ENCODE measurements at places on chromosomes 12 and 14.
A peak's percentile ranks its signal among the peaks of the same experiment; 100 is the strongest.

DNA sequence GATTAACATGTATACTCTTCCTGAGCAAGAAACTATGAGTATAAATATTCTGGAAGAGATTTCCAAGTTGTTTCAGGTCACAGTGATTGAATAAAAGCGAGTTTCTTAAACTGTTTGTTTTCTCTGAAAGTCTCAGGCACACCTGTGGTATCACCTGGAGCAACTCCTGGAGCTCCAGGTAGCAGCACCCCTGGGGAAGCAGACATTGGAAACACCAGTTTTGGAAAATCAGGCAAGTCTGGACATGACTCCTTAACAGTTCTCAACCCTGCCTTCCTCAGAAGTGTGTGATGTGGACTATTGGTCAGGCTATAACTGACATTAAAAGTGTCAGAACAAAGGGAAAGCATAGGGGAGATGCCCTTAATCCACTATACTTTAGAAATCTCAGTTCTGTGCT lies 217.6 kb upstream of the CNTN1 start:
- DNase-seq, result peak; percentile 65

DNA sequence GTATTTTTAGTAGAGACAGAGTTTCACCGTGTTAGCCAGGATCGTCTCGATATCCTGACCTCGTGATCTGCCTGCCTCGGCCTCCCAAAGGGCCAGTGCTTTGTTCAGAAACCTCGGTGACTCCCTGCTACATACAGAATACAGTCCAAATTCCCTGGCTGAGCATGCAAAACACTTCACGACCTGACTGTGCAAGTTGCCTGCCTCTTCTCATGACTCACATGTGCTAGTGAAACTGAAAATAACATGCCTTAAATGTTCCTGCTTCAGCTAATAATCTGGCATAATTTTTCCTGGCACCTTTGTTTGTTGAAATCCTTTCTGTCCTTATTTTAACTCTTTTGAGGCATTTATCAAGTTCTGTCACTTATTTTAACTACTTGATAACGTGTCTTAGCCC lies 8.2 kb downstream of the DMAC2L start:
- no peak for DNase-seq

- no peak for DNase-seq
These were observed 115.2 kb upstream of the BCAT1 start for GRCh38 chr12:25063873-25064628.

DNA sequence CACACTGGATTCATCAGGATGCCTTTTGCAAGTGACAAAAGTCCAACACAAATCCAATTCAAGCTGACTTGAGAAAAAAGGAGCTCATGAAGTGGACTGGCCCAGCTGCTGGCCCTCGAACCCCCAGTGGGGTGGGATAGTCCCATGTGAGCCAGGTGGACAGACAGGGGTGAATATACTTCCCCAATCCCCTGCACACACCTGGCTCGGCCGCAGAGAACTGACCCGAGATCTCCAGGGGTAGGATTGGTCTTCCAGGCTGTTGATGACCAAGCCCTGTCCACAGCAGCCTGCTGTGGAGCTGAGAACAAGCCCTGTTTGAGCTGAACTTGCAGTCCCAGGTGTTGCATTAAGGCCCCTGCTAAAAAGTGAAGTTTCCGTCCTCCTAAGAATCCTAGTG lies 56.2 kb downstream of the TPCN1 start:
- DNase-seq, result no peak

GRCh38 chr12:129928643-129929042 lies 24.8 kb upstream of the TMEM132D start:
- no peak for DNase-seq

DNA sequence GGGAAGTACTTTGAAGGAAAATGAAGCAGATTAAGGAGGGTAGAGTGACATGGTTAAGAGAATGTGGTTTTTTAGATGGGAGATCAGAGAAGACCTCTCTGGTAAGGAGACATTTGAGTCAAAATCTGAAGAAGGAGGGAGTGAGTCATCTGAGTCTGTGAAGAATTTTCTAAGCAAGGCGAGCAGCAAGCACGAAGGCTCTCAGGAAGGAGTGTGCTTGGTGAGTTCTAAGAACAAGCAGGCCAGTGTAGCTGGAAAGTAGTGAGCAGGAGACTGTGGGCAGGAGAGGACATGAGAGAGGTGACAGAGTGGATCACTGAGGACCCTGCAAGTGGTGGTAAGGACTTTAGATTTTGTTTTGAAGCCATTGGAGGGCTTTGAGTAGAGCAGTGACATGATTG lies 76.3 kb upstream of the FUT8 start:
- DNase-seq, result no peak

- DNase-seq, result no peak
These were observed 20.1 kb downstream of the ACTN1 start for GRCh38 chr14:68959035-68959434.

GRCh38 chr14:81211844-81212243 lies 8.9 kb downstream of the GTF2A1 start:
- DNase-seq, result peak; percentile 18

GRCh38 chr14:67532998-67533753 lies at the start of gene PLEKHH1:
TSS of gene PLEKHH1 (plus strand) at chr14:67533290. CDS start at chr14:67541868, 8,578 bp downstream.
- DNase-seq, result peak; percentile 63

GRCh38 chr14:92923744-92924103 lies 774 bp downstream of the CHGA start:
- no peak for DNase-seq

DNA sequence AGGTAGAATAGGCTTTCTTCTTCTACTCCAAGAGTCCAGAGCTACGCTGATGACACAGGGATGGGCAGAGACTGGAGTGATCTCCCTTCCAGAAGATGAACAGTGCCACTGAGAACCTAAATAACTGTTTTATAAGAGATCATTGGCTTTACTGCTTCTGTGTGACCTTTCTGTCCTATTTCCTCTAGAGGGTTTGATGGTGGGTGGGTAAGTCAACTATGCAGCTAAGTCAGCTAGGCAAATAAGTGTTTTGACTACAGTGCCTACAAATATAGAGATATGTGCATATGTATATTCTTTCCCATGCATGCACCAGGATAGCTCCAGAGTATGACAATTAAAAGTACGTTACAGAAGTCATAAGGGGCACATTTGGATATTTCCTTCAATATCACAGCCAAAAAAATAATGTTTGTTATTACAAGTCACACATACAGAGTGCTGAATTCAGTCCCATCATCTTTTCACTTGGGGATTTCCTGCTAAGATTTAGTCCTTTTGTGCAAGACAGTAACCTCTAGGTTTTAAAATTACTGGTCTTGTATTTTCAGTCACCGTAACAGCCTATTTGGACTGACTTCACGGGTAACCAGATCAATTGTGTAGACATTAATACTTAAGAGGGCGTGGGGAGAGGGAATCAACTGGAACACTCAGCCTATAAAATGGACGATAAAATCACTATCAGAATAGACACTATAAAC lies 412.6 kb upstream of the SOX5 start:
- DNase-seq, result no peak

DNA sequence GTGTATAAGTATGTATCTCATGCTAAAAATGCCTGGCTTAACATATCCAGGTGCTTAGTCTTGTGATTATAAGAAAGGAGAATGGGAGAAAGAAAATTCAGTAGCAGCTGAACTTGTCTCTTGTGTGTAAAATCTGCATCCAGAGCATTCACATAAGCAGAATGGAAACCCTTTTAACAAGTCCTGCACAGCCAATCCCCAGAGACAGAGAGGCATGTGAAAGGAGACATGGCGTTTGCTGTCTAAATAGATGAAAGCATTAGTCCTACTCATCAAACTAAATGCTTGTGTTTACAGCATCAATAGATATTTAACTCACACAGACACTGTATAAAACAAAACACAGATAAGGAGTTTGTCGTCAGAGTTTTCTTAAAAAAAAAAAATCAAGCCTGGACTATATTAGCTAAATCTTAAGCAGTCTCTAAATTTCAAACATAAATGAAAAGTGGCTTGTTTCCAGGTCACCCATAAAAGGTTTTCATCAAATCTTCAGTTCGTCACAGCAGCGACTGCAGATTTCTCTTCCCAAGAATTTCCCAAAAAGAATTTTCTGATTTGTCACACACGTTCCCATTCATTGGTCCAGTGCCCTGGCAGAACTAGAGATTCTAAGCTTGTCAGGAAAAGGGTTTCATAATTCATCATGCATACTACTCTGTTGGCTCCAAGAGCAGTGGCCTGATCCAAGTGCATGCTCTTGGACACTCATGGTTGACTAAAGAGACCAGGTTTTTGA lies 249.2 kb downstream of the BTG1 start:
- no peak for DNase-seq

DNA sequence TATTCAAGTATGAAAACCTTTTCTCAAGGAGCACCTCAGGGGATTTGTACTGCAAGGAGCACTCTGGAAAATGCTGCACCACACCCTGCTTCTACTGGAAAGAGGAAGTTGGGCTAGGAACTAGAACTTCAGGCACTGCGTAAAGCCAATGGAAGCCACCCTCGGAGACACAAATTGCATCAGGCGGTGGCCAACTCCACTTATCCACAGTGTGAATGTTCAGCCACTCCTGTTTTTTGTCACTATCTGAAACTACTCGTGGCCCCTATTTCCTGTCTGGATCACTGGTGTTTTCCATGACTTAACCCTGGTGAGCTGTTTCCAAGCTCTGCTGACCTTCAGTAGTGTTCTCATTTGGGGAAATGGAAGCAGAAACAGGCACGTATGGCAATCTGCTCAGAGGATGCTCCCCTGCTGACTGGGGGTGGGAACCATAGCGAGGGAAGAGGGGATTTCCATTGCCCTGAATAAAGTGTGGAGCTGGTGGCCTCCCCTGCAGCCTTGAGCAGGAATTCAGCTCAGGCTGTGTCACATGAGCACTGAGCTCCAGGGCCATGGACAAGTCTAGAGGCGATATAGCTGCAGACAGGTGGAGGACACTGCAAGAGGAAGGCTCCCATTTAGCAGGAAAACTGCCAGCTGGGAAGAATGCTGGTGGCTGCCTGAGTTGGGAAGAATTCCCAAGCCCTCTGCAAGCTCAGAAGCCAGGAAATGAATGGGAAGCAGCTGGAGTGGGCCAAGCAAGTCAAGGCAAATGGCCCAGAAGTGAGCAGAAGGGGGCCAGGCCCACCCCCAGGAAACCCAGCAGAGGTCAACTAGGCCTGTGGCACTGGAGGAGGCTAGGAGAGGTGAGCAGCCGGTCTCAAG lies 50.5 kb upstream of the RAP1B start:
- DNase-seq, result no peak

DNA sequence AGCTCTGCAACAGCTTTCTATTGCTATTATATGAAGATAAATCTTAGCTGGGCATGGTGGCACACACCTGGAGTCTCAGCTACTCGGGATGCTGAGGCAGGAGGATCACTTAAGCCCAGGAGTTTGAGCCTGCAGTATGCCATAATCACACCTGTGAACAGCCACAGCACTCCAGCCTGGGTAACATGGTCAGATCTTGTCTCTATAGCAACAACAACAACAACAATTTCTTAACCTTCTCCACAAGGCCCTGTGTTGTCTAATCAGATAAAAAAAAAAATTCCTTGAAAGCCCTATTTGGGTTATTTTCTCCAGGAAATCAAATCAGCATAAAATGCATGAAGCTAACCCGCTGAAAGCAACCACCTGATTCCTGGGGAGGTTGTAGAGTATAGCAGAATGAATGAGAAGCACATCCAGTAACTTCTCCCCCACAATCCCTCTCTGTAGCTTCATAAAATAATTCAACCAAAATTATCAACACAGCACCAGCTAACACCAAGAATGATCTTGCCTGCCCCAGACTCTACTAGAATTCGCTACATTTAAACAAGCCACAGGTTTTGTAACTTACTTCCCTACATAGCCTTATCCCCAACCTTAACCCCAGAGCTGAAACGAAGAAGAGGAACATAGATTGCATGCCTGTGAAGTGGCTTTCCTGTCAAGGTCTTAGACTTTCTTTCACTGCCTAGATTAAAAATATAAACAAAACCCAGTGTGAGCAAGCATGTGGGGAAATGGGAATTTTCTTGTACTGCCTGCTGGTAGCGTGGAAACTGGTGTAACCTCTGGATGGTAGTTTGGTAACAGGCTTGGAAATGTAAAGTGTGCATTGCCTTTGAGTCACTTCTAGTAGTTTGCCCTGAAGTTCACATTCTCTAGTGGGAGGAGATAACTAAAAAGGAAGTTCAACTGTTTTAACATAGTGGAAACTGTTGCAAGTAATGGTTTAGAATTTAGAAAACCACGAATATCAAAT lies 6.0 kb upstream of the STK38L start:
- no peak for DNase-seq

DNA sequence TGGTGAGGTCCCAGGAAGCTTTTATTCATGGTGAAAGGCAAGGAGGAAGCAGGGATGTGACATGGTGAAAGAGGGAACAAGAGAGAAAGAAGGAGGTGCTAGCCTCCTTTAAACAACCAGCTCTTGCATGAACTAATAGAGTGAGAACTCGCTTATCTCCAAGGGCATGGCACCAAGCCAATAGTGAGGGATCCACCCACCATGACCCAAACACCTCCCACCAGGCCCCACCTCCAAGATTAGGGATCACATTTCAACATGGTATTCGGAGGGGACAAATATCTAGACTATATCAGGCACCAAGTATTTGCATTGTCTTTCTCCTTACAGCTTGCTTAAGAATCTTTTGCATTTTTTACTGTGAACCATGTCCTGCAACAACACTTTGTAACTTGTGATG lies 91.9 kb upstream of the DHRS4 start:
- DNase-seq, result peak; percentile 3

DNA sequence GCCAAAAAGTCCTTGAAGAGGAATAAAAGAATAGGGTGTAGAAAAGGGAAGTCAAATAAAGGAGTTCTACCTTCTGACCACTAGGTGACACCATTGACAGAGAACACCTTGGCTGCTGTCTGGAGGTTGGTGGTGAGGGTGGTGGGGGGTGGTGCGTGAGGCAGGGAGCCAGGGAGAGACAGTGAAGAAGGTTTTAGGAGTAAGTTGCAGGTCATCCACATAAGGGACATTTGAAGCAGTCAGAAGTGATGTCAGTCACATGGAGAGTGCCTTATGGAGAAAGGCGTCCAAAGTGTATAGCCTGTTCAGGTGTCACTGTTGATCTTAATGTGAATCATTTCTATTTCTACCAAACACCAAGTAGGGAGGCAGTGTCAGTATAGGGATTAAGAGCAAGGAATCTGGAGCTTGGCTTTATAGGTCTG lies 279.3 kb upstream of the DDHD1 start:
- peak; percentile 58 for DNase-seq

DNA sequence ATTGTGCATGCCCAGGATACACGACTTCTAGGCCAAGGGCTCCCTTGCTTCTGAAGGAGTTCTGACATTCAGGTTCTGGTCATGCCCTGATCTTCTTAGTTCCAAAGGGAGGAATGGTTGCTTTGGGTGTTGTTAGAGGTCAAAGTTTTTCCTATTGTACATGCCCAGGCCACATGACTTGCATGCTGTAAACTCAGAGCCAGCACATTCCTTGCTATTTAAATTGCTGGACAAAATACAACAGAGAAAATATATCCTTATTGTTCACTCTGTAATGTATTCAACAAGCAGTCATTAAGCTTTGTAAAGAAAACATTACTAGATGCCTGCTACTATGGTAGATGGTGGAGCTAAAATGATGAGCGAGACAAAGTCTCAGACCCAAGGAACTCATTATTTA lies 71.2 kb upstream of the COCH start:
- no peak for DNase-seq

GRCh38 chr14:33567731-33568130 lies 383.1 kb downstream of the EGLN3 start:
- no peak for DNase-seq

- no peak for DNase-seq
These were observed 210.0 kb downstream of the ERC1 start for GRCh38 chr12:1201030-1201429.

GRCh38 chr14:41605550-41606281 lies 960 bp upstream of the LRFN5 start:
- DNase-seq, result peak; percentile 91

GRCh38 chr14:67990576-67990975 lies 171.0 kb downstream of the RAD51B start:
- DNase-seq, result no peak

All from NCI-H1105 treated with DMSO at 0.1 percent for 48 hours (cell line).